T-cell (primary cell): ENCODE measurements at places on chromosomes 2 and 18.

DNA sequence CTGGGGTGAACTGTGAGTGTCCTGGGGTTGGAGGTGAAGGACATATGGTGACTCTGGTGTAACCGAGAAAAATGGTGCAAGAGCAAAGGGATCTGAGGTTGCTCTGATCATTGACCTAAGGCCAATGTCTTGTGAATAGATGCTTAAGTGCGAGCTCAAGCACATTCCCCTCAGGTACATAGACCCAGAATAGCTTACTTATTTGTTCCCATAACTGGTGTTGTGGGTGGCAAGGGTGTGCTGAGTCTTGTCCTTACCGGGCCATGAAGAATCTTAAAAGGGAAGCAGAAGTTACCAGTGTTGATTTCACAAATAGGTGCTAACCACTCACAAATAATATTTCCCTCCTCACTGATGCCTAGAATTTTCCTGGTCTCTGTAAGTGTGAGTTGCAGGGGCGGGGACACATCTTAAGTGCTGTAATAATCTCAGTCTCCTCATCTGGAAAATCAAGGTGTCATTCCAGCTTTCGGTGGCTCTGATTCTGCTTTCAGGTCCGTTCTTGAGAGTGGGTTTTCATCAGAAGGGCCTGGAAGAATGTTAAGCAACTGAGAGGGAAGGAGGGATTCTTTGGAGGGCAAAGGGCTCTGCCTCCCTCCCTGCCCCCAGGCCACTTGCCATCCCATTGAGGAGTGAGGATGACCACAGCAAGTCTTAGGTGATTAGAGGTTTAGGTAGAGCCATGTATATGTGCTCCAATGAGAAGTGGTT lies 54.9 kb downstream of the LIPG start:
- H3K4me1 ChIP-seq, result no peaks in the 10 kb centered on the region
- no peak overlapping the region for H3K4me3 ChIP-seq
- no peak overlapping the region for H3K27ac ChIP-seq
- DNase-seq, result no peak
- H3K36me3 ChIP-seq, result no peaks in the 10 kb centered on the region

GRCh38 chr2:181128199-181128598 lies 147.8 kb downstream of the UBE2E3 start:
- H3K36me3 ChIP-seq, result no peaks in the 10 kb centered on the region
- DNase-seq, result no peak
- H3K27ac ChIP-seq, result peak overlapping the region; percentile 100
- H3K4me1 ChIP-seq, result peaks cover 58% of the 10 kb centered on the region
- no peak overlapping the region for H3K4me3 ChIP-seq

DNA sequence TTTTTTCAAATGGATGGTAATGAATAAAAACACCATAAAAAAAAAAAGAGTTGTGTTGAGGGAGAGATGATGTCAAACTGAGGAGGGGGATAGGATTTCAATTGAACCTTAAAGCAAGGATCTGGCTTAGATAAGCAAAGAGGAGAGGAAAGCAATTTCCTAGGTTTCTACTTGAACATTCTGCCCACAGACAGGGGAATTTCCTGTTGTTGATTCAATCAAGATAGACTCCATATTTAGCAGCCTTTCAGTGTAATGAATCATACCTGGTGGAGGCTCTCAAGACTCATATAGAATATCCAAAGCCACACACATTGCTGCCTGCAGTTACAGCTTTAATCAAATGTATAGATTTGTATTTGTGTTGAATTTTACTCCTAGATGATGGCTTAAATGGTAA lies 294.4 kb upstream of the PIK3C3 start:
- DNase-seq, result no peak
- no peaks in the 10 kb centered on the region for H3K36me3 ChIP-seq
- H3K4me1 ChIP-seq, result no peaks in the 10 kb centered on the region
- no peak overlapping the region for H3K4me3 ChIP-seq

DNA sequence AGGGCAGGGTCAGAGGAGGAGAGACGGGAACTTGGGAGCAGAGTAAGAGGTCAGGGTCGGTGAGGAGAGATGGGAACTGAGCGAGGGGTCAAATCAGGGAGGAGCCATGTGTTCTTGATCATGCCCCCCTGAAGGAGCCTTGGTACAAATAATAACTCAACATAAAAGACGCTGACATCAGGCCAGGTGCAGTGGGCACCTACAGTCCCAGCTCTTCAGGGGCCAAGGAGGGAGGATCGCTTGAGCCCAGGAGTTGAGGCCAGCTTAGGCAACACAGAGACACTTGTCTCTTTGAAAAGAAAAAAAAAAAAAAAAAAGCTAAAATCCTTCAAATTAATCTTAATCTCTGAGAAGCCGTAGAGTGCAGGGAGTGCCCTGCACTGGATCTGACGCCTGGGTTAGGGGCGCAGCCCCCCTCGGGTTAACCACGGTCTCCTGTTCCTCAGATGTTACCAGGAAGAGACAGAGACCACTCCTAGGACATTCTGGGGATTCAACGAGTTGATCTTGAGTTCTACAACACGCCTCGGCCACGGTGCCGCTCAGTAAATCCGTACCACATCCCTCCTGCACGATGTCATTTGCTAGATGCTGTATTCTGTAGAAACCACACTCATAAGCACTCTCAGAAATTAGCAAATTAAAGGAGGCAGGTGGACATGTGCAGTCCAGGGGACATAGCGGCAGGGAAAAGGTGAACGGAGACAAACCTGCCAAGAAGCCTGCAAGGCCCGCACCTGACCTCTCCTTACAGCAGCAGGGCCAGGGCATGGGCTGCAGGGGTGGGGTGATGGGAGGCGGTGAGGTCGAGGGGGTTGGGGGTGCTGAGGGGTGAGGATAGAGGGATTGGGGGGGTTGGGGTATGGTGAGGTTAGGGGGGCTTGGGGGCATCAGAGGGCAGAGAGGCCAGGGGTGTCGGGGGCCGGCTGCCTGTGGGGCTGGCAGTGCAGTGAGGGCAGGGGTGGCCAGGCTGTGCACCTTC lies 29.2 kb downstream of the SLC66A2 start:
- no peaks in the 10 kb centered on the region for H3K4me1 ChIP-seq
- H3K27me3 ChIP-seq, result no peaks in the 10 kb centered on the region
- no peak for DNase-seq
- H3K36me3 ChIP-seq, result peaks cover 15% of the 10 kb centered on the region
- no peak overlapping the region for H3K4me3 ChIP-seq

- no peaks in the 10 kb centered on the region for H3K27me3 ChIP-seq
- H3K4me3 ChIP-seq, result no peak overlapping the region
- no peak overlapping the region for H3K27ac ChIP-seq
- no peaks in the 10 kb centered on the region for H3K36me3 ChIP-seq
- H3K4me1 ChIP-seq, result no peaks in the 10 kb centered on the region
These were observed 347.8 kb upstream of the GULP1 start for GRCh38 chr2:187943772-187944369.

- H3K36me3 ChIP-seq, result no peaks in the 10 kb centered on the region
- no peaks in the 10 kb centered on the region for H3K27me3 ChIP-seq
- H3K27ac ChIP-seq, result no peak overlapping the region
- DNase-seq, result no peak
These were observed 46.0 kb downstream of the CAVIN2 start for GRCh38 chr2:191800874-191801273.

DNA sequence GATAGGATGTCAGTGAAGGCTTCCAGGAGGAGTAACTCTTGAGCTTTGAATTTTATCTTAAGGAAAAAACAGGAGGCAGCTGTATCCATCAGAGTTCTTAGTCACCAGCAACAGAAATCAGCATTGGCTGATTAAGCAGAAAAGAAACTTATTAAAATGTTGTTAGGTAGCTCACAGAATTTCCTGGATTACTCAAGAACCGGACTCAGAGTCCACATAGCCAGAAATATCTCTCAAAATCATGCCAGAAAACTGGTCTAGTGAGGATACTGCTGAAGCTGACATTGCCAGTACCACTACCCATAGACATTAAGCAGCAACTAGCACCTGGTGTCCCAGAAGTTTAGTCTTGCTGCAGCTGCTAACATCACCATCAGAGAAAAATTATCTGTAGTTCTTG lies 10.1 kb upstream of the AFTPH start:
- no peak overlapping the region for H3K27ac ChIP-seq
- no peak overlapping the region for H3K4me3 ChIP-seq
- no peak for DNase-seq
- H3K36me3 ChIP-seq, result no peaks in the 10 kb centered on the region
- peaks cover 2% of the 10 kb centered on the region for H3K27me3 ChIP-seq

GRCh38 chr2:53450923-53451322 lies 316.7 kb upstream of the CHAC2 start:
- H3K4me1 ChIP-seq, result no peaks in the 10 kb centered on the region
- H3K27ac ChIP-seq, result no peak overlapping the region
- no peaks in the 10 kb centered on the region for H3K36me3 ChIP-seq
- DNase-seq, result no peak
- H3K4me3 ChIP-seq, result no peak overlapping the region

DNA sequence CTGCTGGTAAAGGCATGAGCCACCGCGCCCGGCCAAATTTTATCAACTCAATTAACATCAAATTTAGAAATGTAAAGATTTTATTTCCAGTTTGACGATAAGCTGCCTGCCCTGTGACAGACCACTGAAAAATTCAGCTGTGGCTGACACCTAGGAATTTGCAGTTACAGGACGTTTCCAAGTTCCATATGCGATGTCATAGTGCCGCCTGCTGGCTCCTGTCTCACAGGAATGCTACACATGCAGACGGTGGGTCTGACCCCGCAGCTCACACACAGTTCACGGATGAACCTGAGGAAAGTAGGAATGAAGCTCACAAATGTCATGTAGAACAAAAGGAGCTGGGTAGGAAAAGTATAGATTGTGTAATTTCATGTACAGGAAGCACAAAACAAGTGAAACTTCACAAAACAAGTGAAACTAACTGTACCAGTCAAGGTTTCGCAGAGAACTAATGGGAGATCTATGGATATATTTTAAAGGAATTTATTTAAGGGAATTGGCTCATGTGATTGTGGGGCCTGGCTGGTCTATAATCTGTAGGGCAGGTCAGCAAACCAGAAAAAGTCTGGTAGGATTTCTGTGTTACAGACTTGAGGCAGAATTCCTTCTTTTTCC lies 13.2 kb upstream of the SEH1L start:
- H3K27ac ChIP-seq, result no peak overlapping the region
- H3K27me3 ChIP-seq, result no peaks in the 10 kb centered on the region
- peaks cover 12% of the 10 kb centered on the region for H3K4me1 ChIP-seq
- no peaks in the 10 kb centered on the region for H3K36me3 ChIP-seq
- DNase-seq, result peak; percentile 61
- H3K4me3 ChIP-seq, result no peak overlapping the region

- no peak overlapping the region for H3K27ac ChIP-seq
- no peak overlapping the region for H3K4me3 ChIP-seq
- H3K27me3 ChIP-seq, result no peaks in the 10 kb centered on the region
- no peaks in the 10 kb centered on the region for H3K36me3 ChIP-seq
These were observed 114.3 kb downstream of the LNPK start for GRCh38 chr2:175887776-175888175.

DNA sequence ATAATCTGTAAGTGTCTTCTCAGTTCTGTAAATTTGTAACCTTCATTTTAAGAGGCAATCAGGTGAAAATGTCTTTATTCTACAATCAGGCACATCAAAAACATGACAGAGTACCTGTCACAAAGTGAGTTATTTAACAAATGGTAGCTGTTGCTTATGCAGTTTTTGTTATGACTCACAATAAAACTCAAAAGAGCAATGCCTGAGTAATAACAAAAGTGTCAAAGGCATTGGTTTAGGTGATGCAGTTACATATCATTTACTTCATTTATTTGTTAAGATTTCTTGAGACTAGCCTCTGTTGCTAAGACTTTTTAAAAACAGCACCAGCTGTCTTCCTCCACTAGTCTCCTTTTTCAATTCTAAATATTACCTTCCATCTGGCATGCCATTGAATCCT lies 177.8 kb downstream of the KIAA1328 start:
- H3K36me3 ChIP-seq, result no peaks in the 10 kb centered on the region
- H3K4me1 ChIP-seq, result no peaks in the 10 kb centered on the region
- H3K27me3 ChIP-seq, result no peaks in the 10 kb centered on the region
- no peak overlapping the region for H3K4me3 ChIP-seq
- H3K27ac ChIP-seq, result no peak overlapping the region

DNA sequence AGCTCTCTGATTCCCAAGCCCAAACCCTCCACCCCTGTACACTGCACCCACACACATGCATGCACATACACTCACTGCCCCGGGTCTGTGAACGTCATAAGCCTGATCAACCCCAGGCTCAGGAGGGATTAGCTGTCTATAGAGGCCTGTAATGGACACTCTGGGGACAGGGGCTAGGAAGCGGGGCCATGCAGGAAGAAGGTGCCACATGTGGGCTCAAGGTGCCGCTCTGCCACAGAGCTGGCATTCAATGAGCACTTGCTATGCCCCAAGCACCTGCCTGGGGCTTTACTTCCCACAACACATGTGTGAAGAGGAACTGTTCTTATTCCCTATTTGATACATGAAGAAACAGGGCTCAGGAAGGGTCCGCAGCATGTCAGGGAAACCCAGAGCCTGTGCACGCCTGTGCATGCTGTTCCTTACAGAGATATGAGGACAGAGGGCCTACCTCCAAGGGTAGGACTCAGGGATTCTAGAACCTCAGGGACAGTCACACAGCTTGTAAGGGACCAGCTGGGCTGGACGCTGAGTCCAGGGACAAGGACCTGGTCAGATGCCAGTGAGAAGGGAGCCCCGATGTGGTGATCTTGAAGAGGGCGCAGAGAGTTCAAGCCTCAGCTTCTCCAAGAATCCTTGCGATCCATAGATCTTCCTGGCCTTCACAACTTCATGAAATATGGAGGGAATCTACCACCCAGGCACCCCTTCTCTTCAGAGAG lies 5.0 kb downstream of the BIN1 start:
- no peaks in the 10 kb centered on the region for H3K27me3 ChIP-seq
- H3K36me3 ChIP-seq, result no peaks in the 10 kb centered on the region
- no peak overlapping the region for H3K4me3 ChIP-seq
- H3K27ac ChIP-seq, result no peak overlapping the region
- no peak for DNase-seq

DNA sequence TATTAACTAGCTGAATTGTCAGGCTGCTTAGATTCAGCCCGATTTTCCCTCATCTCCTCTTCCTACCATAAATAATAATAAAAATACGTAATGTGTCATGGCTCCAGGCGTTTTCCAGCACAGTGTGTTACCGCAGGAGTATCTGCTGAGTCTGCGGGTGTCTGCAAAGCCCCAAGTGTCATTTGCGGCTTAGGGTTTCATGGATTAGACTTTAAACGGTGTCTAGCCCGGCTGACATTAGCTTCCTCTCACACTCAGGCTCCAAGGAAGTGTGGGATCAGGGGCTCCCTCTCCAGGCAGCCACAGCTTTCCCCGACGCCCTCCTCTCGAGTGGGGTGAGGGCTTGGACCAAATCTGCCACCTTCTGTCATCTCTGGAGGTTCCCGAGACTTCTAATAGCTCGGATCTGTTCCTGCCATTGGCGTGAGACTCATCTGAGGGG lies 14.1 kb upstream of the HOXD1 start:
- peaks cover 72% of the 10 kb centered on the region for H3K27me3 ChIP-seq
- no peak overlapping the region for H3K27ac ChIP-seq
- DNase-seq, result no peak
- peaks cover 2% of the 10 kb centered on the region for H3K4me1 ChIP-seq
- no peaks in the 10 kb centered on the region for H3K36me3 ChIP-seq

GRCh38 chr18:48313792-48314191 lies 95.4 kb downstream of the ZBTB7C start:
- H3K36me3 ChIP-seq, result no peaks in the 10 kb centered on the region
- H3K4me1 ChIP-seq, result no peaks in the 10 kb centered on the region
- no peak overlapping the region for H3K4me3 ChIP-seq
- DNase-seq, result no peak
- H3K27ac ChIP-seq, result no peak overlapping the region
